ENCODE measurements at places on chromosomes 2 and 18.

DNA sequence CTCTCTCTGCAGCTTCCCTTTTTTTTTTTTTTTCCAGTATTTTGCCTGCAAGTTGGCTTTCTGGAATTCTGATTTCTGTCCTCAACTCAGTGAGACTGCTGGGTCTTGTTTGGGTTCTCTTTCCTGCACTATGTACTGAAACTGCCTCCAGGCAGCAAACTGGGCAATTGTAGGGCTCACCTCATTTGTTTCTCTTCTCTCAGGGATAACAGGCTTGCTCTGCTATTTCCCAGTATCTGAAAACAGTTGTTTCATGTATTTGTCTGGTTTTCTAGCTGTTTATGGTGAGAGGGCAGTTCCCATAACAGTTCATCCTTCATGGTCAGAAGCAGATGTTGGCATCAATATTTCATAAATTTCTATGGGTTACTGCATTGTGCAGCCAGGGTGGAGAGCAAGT lies 206.0 kb downstream of the CYRIA start:
- DNase-seq: no peak

- no peak for DNase-seq
These were observed 12.8 kb upstream of the TTN start for GRCh38 chr2:178819992-178820391.

- DNase-seq: no peak
These were observed 48.6 kb downstream of the BCL2L11 start for GRCh38 chr2:111169268-111169667.

DNA sequence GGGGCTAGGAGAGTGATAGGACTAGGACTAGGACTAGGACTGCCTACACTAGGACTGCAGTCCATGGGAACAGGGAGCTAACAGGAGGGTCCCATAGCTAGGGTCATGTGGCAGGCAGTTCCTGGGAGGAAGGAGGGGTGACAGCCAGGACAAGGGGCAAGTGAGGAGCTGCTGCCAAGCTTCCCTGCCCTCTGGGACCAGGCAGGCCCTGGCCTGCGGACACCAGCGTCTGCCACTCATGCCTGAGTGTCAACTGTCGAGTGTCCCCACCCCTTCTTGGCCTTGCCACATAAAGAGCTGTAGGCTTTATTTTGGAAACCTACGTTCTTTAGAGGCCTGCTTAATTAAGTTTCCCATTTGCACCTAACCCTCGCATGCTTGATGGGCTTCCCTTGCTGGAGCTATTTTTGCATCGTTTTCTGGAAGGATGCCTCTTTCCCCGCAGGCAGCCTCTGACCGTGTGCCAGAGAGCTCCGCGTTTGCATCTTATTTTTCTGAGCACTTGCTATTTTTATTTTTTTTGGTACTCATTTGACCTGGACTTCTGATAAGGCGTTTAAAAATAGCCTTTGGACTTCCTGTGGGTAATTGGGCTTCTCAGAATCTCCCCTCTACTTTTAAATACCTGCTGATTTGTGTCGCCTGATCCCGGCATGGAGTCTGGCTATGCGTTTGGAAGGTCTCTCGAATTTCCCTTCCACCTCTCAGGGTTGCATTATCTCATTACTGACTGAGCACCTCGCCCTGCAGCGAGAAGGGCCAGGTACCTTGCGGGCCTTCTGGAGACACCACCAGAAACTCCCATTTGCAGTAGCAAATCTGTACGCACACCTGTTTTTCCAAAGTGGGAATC lies 66.4 kb downstream of the SH3RF3 start:
- no peak for DNase-seq

- no peak for DNase-seq
These were observed 100.9 kb downstream of the AQP4 start for GRCh38 chr18:26764586-26764985.

- DNase-seq: no peak
These were observed 3.8 kb downstream of the CATIP start for GRCh38 chr2:218360453-218360852.

DNA sequence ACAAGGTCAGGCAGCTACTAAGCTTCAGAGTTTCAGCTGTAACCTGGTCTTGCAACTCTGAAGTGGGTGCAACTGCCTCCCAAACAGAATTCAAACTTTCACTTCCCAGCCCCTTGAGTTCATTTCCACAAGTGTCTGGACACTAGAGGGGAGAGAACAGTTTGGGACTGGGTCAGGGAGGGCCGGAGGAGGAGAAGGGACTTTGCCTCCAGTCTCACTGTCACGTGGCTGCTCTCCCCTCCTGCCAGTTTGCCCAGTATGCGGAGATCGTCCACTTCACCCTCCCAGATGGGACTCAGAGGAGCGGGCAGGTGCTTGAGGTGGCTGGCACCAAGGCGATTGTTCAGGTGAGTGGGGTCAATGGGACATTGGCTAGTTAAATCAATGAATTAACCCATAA lies 20.6 kb upstream of the ANKRD53 start:
- DNase-seq: no peak

DNA sequence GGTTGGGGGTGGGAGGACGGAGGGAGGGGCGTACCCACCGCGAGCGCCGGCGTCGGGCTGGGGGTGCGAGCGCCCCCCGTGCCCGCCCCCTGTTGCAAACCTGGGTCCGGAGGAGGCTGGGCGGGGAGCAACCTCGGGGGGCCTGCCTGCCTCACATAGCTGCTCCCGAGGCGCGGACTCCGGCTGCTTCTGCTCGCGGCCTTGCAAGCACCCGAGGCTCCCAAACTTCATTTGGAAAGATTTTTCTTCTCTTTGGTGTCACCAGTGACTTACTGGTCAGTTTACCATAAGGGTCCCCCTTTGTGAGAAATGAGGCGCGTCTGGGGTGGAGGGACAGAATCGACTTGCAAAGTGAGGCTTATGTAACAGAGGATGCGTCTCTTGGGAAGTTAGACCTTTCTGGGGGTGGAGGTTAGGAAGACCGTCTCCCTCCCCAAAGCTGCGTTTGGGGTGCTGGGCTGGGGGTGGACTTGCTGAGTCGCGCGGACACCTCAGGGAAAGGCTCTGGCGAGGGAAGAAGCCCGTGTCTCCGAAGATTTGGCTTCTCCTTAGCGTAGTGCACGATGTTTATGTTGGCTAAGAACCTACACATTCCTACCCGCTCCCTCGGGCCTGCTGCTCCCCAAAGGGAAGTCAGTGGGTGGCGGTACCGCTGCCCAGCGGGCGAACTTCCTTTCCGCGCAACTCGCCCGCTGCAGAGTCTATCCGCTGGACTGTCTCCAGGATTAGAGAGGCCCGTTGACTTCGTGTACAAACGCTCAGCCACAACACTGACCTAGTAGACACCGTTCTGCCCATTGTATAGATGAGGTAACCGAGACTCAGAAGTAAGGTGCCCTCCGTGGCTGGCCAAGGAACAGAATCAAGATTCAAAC lies 559 bp downstream of the TMEM37 start:
- DNase-seq: peak; percentile 22

- DNase-seq: no peak
These were observed 62.1 kb downstream of the TNFRSF11A start for GRCh38 chr18:62387257-62387656.

- peak; percentile 65 for DNase-seq
These were observed 478.7 kb upstream of the POU3F3 start for GRCh38 chr2:104375206-104375605.

DNA sequence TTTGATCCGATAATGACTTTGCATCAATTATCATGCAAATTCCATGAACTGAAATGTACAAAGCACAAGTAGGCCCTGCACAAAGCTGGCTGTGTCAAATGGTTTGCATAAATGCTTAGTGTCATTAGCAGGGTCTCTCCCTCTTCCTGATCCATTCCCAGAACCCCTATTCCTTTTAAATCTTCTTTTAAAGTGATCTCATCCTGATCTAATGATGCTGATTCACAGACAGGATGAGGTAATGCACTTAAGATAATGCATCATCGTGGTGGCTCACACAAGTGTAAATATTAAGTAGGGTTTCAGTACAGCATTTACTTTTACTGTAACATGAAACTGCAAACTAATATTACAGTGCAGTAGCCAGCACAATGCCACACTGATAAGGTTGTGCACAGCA lies 304.8 kb upstream of the SOX11 start:
- DNase-seq: peak; percentile 66

DNA sequence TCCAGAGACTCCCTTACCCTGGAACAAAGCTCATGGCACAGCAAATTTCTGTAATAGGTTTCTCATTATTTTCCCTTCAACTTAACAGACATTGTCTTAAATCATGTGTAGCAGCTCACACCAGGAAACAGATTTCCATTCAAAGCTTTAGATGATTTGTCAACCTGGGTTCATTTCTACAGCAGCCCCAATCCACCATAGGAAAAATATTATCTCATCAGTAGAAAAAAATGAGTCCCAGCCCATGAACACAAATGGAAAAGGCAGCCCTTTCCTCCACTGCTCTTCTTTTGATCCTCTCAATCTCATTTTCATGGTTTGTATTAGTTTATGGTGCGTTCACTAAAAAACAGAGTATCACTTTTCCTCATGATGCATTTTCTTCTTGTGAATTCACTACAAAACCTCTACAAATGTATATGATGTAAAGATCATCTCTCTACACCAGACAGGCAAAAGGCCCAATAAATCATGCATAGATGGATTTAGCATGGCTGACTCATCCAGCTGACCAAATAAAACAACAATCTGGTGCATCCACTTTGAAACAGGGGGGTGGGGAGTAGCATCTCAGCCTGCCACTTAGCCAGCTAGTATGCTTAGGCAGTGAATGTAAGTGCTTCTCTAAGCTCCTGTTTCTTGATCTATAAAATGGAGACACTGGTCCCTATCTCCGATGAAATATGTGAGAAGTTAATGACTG lies 78.6 kb downstream of the SATB2 start:
- DNase-seq: peak; percentile 12

DNA sequence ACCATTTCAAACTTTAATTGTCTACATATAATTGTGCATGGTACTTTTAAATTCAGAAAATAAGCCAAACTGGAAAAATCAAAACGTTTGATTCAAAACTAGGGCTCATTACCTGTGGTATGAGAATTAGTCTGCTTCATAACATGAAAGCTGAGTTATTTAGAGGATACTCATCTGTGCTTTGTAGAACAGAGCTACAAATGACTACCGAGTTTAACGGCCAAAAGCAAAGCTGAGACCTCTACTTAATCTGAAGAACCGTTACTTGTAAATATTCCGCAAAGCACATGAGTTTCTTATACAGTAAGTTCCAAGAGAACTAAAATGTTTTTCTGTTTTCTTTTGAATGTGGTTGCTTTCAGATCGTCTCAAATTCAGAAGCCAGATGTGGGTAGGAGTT lies 123.7 kb upstream of the SMAD7 start:
- no peak for DNase-seq

DNA sequence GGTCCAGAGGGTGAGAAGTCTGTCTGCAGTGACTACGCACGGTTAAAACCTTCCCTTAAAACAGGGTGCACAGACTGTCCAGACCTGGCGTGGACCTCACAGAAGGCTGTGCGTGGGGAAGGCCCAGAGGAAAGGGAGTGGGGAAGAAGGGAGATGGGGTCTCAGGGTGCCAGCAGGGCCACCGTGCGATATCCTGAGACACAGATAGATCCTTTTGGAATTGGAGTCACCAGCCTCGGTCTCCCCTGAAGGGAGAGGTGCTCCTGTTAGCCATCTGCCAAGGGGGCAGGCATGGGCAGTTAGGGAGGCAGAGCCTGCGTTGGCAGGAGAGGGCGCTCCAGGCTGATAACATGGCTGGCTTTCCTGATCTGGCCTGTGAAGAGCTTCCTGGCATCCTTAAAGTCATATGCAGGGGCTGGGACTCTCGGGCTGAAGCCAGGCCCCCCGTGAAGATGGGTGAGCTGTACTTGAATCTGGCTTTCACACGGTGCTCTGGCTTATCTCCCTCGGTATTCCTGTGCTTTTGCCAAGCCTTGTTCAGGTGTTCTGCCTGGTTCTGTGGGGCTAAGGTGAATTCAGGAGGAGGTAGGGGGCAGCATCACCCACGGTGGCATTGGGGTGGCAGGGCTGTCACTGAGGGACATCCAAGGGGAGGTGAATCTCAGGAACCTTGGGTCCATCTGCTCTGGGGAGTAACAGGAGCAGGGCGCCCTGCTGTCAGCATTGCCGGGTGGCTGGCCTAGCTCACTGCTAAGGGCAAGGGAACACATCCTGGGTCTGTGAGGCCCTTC lies 107.2 kb upstream of the SMAD2 start:
- DNase-seq: no peak

DNA sequence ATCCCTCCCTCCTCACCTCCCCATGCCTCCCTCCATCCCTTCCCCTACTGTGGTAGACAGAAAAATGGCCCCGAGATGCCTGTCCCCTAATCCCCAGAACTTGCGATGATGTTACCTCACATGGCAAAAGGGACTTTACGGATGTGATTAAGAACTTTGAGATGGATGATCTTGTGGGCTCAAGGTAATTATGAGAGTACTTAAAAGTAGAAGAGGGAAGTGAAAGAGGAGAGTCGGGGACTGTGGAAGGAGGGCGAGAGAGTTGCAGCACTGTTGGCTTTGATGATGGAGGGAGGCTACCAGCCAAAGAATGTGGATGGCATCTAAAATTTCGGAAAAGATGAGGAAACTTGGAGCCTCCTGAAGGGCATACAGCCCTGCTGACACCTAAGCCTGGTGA lies 66.5 kb downstream of the AGAP1 start:
- DNase-seq: no peak

DNA sequence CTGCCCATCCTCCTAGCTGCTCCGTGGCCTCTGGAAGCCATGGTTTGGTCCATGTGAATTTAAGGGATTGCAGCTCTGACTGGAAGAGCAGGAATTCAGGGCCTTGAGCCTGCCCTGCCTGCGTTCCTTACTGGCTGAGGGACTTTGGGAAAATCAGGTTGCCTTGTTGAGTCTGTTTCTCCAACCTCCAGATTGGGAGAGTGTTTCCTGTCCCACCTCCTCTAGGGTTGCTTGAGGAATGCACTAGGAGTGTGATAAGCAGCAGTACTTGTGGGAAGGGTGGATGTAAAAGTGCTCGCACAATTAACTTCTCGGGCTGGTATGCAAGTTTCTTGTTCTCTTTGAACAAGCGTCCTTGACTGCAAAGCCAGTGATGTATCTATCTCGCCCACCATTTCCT lies 84.4 kb upstream of the YWHAQ start:
- DNase-seq: no peak

GRCh38 chr2:218033208-218033589 lies 30.4 kb upstream of the TNS1 start:
- DNase-seq: no peak

- no peak for DNase-seq
These were observed 232.9 kb upstream of the STK17B start for GRCh38 chr2:196404276-196404675.

DNA sequence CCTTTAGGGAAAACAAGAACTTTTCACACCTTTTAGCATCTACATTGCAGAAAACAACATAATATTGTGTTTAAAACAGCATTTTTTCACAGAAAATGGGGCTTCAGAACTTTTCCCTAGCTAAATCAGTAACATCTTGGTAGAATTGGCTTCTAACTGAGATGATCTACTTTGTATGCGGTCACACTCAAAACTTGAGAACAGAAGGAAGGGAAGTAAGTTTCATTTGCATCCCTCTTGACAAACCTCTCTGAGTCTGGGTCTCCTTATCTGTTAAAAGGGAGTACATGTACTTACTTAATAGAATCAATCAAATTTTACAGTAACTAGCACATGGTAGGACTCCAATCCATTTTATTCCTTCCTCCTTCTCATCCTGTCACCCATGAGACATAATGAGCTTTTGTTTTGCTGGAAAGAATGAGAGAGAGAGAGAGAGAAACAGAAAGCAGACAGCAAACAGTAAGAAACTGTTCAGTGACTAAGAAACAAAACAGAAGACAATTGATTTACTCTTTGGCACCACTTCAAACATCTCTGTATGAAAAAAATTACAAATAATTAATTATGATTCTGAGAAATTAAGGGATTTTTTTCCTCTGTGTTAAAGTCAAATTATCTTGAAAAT lies 387.3 kb downstream of the SATB2 start:
- DNase-seq: peak; percentile 16

- DNase-seq: no peak
These were observed 710.0 kb upstream of the ID2 start for GRCh38 chr2:7971841-7972240.

- peak; percentile 93 for DNase-seq
These were observed 122.7 kb downstream of the COL6A3 start for GRCh38 chr2:237291138-237291792.
